ENCODE measurements at places on chromosomes 1 and 21.

- no peak for DNase-seq
Observed at GRCh38 chr1:1088801-1089680, 14.9 kb upstream of the RNF223 start.

GRCh38 chr1:207239874-207240273, 81.6 kb upstream of the CD55 start:
- DNase-seq, result no peak

DNA sequence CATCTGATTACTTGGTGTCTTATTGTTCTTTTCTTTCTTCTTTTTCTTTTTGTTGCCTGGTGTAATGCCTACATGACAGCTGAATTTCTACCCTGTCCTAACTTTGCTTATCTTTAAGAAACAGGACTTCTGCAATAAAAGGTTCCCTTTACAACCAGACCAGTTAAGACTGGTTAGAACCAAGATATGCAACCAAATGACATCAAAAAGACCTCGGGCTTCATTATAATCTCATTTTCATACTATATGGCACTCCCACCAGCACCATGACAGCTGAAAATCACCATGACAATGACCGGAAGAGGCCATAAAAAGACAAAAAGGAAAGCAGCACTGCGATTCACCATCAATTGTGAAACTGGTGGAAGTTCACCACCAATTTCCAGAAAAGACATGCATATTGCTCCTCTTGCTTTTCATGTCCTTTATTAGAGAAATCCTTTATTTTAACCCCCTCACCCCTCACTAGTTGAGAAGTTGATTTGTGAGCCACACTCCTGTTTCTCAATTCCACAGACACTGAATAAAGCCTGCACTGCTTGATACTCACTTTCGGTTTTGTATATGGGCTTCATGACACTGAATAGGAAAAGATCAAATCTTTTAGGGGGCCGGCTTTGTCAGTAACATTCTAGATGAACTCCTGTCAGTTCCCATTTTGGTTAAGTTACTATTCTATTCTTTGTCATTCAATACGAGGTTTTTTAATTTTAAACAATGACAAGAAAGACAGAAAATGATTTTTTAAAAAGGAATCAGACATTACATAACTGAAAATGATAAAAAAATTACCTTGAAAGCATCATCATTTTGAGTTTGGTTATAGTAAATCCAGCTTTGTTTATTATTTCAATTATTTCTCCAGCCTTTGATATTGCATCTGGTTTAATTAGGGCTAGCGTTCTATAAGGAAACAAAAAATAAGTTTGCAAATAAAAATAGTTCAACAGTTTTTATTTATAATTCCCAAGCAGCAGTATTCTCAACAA, 58.1 kb downstream of the NME7 start:
- DNase-seq, result no peak

- no peak for DNase-seq
Observed at GRCh38 chr1:48793863-48794262, 17.2 kb upstream of the BEND5 start.

GRCh38 chr1:228408869-228409805, 2.5 kb upstream of the TRIM11 start:
- no peak for DNase-seq

DNA sequence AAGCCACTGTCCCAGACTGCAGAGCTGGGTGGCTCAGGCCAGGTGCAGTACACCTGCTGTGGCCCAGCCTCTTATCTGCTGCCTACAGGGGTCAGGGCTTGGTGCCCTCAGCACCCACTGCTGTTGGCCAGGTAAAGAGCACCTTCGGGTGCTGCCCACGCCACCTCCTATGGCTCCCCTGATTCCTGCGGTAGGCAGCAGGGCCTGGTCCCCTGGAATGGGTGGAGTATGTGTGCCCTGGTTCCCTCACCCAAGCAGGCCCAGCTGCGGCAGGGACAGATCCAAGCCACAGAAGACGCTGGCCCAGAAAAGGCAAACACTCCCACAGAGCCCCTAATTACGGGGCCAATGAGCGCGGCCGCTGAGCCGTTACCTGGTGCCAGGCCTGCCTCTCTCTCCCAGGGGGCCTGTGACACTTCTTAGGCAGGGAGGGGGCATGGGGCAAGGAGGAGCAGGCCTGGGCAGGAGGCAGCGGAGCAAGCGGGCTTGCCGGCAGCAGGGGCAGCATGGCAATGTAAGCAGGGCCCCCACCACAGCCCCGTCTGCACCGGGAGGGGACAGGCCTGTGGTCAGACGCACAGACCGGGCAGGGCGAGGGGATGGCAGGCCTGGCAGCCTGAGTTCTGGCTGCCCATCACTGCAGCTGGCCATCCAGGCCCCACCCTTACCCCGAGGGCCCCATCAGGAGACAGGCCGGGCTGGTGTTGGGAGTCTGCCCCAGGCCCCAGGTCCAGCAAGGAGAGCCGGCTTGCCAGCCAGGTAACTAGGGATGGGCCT, 19.0 kb downstream of the ESPN start:
- DNase-seq, result no peak

GRCh38 chr1:6425658-6426057, 1.1 kb downstream of the ESPN start:
- DNase-seq, result no peak

- no peak for DNase-seq
Observed at GRCh38 chr1:204190212-204191211, 5.8 kb downstream of the KISS1 start.

DNA sequence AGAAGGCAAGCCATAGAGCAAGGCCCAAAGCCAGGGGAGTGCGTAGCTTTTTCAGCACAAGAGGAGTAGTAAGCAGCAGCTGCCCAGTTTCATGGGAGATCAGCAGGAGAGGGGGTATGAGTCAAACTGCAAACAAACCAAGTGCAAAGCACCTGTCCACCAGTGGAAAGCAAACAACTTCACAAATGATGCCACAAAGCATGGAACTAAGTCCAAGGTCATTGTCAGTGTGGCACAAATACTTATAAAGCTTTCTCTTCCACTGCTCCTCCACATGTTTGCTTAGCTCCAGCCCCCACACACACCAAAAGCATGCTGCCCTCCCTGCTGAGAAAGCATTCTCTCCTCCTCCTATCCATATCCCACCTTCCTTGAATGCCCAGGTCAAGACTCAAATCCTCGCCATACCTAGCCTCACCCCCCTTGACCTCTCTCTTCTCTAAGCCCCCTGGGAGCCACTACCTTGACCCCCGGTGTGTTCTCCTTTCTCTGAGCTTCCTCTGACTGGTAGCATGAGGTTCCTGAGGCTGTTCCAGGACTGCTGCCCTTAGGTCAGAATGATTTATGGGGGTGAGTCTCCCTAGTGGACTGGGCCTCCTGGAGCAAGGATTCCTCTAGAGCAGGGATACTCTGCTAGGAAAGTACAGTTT, 70.4 kb downstream of the DMAP1 start:
- no peak for DNase-seq

DNA sequence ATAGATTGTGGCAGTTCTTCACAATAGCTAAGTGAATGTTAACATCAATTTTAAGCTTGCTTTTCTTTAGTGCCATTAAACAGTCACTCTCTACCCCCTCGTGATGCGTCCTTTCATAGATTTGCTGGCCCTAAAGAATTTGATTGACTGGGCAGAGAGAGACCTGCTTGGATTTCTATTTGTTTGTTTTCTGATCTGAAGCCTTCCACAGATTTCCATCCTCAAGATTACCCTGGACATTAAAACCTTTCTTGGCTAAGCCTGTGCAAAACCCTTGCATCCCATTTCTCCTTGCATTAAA, 17.8 kb downstream of the C1orf21 start:
- DNase-seq, result no peak

- DNase-seq, result no peak
Observed at GRCh38 chr1:6141592-6141991, 38.5 kb downstream of the CHD5 start.

GRCh38 chr21:24023936-24024335, 1583.3 kb downstream of the MRPL39 start:
- DNase-seq, result no peak

DNA sequence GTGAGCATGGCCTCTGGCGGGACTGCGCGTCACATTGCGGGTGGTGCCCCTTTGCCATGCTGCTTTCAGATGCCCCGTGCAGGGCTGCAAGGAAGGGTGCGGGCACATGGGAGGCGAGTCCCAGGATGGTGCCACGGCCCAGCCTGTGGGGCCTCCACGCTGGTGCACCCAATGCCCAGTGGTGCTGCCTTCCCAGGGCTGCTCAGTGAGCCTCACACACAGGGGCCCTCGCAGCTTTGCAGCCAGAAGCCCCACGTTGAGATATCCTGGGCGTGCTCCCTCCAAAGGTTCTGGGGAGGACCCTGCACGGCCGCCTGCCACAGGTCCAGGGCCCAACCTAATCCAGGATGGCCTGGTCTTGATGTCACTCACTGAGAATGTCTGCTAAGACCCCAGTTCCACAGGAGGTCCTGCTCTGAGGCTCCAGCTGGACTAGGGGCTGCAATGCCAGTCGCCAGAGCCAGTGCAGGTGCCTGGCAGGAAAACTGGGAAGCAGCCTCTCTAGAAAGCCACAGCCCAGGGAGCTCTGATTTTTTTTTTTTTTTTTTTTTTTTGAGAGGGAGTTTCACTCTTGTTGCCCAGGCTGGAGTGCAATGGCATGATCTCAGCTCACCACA, 34.1 kb upstream of the PRSS38 start:
- no peak for DNase-seq

GRCh38 chr1:59137276-59137615, 159.6 kb upstream of the FGGY start:
- no peak for DNase-seq

GRCh38 chr1:205435578-205436573, 14.0 kb upstream of the LEMD1 start:
- DNase-seq, result no peak

GRCh38 chr21:44024257-44024656, 12.1 kb downstream of the TRAPPC10 start:
- DNase-seq, result no peak

DNA sequence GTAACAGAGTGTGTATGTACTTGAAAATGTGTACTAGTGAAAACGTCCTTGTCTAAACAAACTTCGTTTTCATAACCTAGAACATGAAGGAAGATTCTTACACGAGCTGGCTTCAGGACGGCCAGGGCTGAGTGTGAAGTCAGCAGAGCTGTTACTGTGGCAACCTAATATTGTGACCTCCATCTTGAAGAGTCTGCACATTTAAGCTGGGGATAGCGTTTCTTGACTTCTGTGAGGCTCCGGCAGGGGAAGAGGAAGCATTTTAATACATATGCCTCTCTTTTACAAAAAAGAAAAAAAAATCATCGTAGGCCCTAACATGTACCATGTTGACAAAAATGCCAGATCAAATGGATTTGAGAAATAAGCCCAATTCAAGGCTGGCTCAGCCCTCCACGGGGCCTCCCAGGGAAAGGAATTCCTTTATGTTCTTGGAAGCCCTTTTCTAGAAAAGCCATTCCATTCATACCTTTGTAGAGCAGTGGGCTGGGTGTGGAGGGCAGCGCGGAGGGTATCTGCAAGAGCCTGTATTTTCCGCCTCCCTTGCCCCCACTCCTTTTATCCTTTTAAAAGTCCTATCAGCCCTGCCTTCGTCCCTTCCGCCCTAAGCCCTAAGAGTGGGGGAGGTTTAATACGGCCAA, 51.1 kb downstream of the SIM2 start:
- no peak for DNase-seq

- DNase-seq, result no peak
Observed at GRCh38 chr1:215761446-215761845, 194.3 kb downstream of the KCTD3 start.

- no peak for DNase-seq
Observed at GRCh38 chr1:183910845-183911244, 105.9 kb downstream of the RGL1 start.

GRCh38 chr1:181386340-181386739, 97.0 kb upstream of the CACNA1E start:
- DNase-seq, result no peak

DNA sequence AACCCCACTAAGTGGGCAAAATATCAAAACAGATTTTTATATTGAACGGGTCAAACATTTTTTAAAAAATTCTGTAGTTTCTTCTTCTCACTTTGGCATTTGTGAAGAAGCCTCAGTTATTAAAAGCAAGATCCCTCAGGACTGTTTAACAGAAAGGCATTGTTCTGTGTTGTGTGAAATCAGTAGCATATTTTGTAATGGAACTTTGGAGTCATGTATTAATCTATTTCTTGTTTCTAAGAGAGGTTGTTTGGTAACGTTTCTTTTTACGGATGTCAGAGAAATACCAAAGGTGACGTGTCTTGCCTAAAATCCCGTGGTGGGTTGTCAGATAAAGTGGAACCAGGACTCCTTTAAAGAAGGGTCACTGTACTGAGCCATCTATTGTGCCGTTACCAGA, 23.7 kb downstream of the GPR137B start:
- DNase-seq, result no peak

DNA sequence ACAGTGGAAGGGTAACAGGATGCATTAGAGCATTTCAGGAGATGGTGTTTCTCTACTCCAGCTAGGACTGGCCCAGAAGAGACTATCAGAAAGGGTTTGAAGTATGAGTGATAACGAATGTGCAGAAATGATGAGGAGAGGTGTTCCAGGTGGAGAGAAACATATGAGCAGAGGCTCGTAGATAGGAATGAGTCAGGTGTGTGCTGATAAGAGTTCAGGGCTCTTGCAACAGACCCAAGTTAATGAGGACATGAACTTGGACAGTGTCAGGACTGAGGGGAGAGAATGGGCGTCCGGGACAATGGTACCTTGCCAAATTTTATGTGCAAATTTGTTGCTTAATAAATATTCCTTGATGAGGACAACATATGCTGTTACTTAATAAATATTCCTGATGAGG, 183.9 kb upstream of the NFIA start:
- DNase-seq, result no peak

DNA sequence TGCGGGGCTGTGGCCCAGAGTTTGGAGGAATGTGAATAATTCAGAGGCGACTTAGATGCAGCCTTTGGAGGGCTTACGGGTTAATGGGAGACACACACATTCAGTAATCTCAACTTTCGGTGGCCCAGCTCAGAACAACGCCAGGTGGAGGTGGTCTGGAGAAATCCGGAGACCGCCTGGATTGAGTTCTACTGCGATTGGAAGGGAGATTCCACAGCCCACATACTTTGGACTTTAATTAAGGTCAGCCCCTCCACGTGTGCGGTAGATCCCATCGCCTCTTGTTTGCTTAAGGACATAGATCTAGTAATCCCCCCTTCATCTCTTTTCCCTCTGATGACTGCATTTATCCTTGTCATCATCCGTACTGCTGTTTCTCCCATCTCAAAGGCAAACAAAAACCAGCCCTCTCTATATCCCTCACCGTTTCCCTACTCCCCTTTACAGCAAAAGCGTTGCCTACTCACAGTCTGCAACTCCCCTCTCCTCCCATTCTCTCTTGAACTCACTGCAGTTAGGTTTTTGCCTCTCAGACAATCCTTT, 720 bp upstream of the BSDC1 start:
- DNase-seq, result no peak

Measured in cortex of kidney (tissue), 1 donor.